Choroid plexus epithelial cell (primary cell): ENCODE measurements at places on chromosomes 2 and 18.

GRCh38 chr2:235709969-235710879, 216.4 kb downstream of the AGAP1 start:
- DNase-seq = no peak

DNA sequence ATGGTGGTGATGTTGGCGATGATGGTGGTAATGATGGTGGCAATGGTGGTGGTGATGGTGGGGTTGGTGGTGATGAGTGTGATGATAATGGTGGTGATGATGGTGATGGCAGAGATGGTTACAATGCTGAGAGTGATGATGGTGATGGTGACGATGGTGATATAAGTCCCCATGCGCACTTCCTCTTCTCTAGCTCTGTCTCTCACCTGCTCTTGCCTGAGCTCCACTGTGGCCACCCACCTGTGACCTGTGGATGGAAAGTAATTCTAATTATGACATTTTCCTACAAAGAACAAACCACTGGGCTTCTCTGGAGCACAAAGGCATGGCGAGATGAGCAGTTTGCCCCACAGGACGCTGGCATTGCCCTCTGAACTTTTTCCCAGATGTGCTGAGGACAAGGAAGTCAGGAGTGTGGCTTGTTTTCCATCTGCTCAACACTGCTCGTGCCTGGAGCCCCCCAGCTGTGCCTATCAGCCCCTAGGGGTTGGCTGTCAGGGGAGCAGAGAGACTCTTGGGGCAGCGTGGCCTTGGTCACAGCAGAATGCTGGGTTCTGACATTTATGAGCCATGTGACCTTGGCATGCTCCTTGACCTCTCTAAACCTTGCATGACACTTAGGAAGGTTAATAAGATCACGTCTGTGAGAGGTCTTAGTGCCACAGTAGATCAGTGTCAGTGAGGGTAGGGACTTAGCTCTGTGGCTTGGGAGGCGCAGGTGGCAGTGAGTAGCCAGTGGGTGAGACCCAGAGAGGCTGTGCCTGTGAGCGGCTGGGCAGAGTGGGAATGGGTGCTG, 68.4 kb downstream of the RRM2 start:
- no peak for DNase-seq

DNA sequence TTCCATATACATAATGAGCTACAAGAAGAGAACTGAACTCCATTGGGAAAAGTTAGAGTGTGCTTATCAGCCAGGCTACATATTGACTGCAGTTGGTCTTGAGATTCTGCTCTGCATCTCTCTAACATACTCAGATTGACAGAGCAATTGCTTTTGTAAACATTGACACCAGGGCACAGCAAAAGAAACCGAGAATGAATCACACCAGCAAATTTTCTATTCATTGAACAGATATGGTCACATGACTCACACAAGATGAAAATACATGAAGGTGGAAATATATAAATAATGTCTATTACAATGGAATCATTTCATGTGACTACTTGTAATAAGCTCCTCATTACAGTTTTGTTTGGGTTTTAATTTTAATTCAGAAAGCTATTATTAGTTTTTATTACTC, 691.9 kb upstream of the TMEFF2 start:
- no peak for DNase-seq

- DNase-seq = peak; percentile 43
Measured at GRCh38 chr18:27996801-27997272, 180.1 kb downstream of the CDH2 start.

DNA sequence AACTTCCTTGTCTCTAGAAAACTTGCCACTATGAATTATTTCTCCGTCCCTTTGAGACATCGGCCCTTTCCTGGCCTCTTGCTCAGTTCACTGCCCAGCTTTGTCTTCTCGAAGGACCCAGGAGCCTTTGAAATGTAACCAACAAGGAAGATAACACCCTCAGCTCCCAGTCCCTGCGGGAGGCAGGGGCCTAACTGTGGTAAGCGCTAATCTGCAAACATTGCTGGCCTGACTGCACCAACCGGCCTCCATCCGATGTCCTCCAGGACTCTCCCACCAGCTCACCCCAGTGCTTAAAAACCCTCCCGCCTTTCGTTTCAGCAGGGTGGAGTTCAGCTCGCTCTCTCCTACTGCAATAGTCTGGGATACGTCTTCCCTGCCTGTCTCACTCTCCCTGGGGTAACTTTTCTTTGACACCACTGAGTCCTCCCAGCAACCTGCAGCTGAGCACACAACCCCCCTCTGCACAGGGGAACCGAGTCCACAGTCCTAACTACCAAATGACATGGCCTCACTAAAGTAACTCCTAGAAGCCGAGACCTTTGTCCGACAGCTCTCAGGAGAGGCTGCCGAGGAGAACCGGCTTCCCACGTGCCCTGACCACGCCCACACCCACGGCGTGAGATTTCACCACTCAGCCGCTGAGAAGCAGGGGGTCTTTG, 76.1 kb downstream of the MBP start:
- peak; percentile 62 for DNase-seq

- peak; percentile 21 for DNase-seq
Measured at GRCh38 chr2:177717831-177718618, 325.5 kb downstream of the AGPS start.
